IPS DF 6.9 (cell line): ENCODE measurements at places on chromosomes 3 and 15.

DNA sequence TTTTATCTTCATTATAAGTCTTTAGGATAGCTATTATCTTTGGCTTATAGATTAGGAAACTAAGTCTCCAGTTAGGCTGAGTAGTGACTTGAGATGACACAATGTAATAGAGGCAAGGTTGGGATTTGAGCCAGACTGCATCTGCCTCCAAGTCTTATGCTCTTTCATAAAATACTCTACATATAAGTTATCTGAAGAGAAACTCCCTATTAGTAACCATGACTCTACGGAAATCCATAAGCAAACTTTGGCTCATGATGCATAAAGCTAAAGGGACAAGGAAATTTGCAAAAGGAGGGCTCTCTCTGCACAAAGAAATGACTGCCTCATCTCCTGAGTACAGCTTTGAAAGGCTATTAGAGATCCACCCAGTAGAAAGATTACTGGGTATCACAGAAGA is 77.6 kb upstream of the FRMD4B start:
- DNase-seq: no peak

- no peak for DNase-seq
Measured at GRCh38 chr3:134608023-134608770, 42.6 kb downstream of the KY start.

- no peak for DNase-seq
Measured at GRCh38 chr3:100802126-100802525, 92.8 kb downstream of the TFG start.

DNA sequence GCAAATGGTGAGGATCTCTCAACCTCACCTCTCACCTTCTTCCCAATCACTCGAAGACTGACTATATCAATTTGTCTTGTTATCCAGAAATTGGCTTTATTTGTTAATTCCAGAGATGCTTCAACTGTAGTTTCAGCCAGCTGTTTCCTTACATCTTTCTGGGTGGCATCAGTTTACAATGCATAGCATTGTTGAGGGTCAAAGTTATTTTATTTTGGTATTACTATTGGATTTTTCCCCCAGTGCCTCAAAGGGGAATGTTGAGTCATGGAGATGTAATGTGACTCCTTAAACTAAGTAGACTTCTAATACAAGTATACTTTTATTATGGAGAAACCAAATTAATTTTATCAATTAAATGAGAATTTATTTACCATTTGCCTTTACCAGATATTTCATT is 351.6 kb downstream of the TIGIT start:
- DNase-seq: no peak

DNA sequence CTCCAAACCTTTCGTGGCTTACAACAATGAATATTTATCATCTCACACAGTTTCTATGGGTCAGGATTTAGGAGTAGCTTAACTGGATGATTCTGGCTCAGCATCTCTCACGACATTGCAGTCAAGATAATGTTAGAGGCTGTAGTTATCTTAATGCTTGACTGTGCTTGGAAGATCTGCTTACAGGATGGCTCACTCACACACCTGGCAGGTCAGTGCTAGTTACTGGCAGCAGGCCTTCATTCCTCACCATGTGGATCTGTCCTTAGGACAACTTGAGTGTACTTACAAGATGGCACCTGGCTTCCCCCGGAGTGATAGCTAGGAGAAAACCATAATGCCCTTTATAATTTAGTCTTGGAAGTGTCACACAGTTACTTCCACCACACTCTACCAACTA is 32.8 kb upstream of the OXTR start:
- DNase-seq: no peak

DNA sequence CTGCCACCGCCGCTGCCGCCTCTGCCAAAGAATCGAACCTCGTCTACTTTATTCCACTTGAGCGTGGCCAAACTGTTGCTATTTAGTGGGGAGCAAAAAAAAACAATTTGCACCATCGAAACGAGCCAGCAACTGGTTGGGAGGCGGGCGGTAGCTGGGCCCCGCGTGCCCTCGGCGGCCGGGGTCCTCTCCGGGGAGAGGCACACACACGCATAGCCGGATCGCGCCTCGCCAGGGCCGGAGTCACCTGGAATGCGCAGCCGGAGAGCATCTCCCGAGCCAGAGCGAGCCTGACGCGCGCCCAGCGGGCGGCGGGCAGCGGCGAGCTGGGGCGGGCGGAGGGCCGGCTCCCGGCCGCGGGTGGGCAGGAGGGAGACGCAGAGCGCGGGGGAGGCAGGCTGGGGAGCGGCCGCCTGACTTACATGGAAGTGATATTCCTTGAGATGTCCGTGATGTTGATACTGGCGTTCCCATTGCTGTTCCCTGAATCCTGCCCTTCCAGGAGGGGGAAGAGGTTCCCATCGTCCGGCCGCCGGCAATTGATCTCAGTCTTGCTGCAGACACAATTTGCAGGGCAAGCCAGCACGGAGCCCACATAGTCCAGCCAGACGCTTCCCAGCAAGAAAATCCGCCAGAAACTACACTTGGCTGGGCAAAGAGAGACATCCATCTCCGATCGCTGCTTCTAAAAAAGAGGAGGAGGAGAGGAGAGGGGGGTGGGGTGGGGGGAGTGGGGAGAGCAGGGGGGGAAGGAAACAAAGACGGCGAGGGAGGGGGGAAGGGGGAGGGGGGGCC is 858 bp downstream of the NTRK3 start:
- DNase-seq: no peak

- DNase-seq: no peak
Measured at GRCh38 chr3:122921791-122922651, 105.5 kb downstream of the SEMA5B start.

GRCh38 chr3:2244137-2244536 is 145.5 kb downstream of the CNTN4 start:
- DNase-seq: no peak

GRCh38 chr15:96728591-96728990 is 398.1 kb downstream of the NR2F2 start:
- no peak for DNase-seq

GRCh38 chr3:69330891-69331400 is 54.9 kb downstream of the FRMD4B start:
- DNase-seq: no peak

- DNase-seq: no peak
Measured at GRCh38 chr3:70400194-70400593, 87.8 kb upstream of the MDFIC2 start.

DNA sequence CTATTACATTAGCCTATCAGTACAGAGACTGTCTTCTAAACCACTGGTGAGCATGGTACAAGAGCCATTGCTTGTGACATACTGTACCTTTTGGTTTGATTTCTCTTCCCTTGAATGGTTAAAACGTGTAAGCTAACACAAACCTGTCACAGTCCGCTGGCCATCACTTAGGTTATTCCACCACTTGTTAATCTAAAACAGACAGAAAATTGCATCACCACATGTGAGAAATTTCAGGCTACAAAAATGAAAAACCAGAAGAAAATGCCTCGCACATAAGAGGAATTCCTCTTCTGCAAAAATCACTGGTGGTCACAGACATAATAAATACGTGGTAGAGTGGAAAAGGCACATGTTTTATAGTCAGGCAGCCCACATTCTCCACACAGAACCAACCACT is 22.1 kb downstream of the PARL start:
- DNase-seq: no peak

DNA sequence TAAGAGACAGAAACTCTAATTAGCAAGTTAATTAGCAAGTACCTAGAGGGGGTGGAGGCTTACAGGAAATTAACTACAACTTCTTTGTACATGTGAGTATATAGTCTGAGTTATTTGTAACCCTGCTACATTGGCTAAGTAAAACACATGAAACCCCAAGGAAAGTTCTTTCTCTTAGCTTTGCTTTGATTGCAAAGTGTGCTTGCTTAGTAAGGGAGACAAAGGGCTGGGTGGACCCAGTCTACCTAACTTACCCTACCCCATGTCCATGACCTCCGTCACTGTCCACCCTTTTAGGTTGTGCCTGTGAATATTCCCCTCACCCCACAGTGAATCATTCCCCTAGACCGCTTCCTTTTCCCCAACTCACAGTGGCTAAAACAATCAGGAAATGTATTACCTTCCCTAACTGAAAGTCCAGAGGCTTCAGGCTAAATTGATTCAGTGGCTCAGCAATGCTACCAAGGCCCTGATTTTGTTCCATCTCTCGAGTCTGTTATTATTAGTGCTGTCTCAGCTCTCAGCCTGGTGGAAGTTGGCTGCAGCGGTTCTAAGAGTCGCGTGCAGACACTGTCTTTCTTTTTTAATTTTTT is 31.1 kb upstream of the RYR3 start:
- DNase-seq: no peak

- DNase-seq: no peak
Measured at GRCh38 chr3:155231792-155232191, 61.7 kb downstream of the STRIT1 start.

- no peak for DNase-seq
Measured at GRCh38 chr3:140007911-140008869, 73.2 kb downstream of the CLSTN2 start.

- no peak for DNase-seq
Measured at GRCh38 chr3:66038384-66038725, 363 bp downstream of the MAGI1 start.

- DNase-seq: no peak
Measured at GRCh38 chr15:67066959-67067853, 1.8 kb downstream of the SMAD3 start.

DNA sequence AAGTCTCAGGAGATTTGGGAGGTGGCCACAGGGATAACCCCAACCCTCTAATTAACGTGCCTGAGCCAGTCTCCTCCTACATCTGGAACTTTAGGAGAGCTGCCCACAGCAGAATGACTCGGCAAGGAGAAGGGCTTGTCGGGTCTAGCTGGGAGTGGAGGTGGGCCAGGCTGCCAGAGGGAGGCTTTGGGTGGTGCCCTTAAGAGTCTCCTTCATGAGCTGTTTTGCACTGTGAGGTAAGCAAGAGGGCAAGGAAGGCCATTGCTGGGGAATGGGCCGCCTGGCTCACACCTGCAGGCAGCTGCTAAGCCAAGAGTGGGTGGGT is 3.6 kb upstream of the TNK2 start:
- no peak for DNase-seq

DNA sequence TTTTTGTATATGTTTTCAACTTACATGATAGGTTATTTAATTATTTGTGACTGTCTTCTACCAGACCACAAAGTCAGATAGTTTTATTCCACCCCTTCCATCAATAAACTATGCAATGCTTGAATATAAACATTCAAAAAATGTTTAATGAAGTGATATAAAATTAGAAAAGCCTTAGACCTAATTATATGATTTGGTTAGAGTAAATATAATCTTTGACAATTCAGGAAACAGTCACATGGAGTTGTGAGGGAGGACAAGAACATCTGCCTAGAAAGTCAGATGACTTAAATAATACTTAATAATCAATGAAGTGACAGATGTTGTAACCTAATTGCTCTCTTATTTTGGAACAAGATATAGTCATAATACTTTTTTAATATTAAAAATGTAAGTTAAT is 710.3 kb downstream of the ZBBX start:
- DNase-seq: no peak

GRCh38 chr3:114178770-114179368 is at the start of gene DRD3:
DRD3 (minus strand) TSS chr3:114179052; CDS start chr3:114171992, 7,060 bp downstream.
- no peak for DNase-seq

- no peak for DNase-seq
Measured at GRCh38 chr3:126339466-126339865, 17.7 kb downstream of the KLF15 start.

- no peak for DNase-seq
Measured at GRCh38 chr3:121796970-121797369, 37.9 kb downstream of the IQCB1 start.

- DNase-seq: no peak
Measured at GRCh38 chr15:67380921-67381320, 126.3 kb downstream of the IQCH start.

- DNase-seq: no peak
Measured at GRCh38 chr3:158918008-158918407, 116.2 kb downstream of the MFSD1 start.

DNA sequence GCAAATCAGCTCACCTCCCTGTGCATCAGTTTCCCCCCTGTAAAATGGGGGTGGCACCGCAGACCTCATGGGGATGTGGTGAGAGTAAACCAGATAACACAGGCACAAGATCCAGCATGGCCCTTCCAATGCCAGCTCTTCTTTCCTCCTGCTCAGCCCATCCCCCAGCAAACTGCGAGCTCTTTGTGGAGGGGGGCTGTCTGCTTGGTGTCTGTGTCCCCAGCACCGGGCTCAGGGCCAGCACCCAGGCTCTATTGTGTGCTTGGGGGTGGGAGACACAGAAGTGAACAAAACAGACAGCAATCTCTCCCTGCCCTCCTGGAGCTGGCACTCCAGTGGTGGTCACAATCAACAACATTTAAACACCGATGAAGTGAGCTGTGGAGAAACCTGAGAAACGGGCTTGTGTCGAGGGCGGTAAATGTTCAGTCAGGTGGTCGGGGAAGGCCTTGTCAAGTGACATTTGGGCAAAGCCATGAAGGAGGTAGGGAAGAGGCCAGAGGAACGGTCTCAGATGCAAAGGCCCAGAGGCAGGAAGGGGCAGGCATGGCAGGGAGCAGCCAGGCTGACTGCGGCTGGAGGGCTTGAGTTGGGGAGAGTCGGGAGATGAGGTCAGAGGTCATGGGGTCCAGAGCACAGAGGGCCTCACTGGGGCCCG is 28.4 kb downstream of the GRIP2 start:
- DNase-seq: no peak

DNA sequence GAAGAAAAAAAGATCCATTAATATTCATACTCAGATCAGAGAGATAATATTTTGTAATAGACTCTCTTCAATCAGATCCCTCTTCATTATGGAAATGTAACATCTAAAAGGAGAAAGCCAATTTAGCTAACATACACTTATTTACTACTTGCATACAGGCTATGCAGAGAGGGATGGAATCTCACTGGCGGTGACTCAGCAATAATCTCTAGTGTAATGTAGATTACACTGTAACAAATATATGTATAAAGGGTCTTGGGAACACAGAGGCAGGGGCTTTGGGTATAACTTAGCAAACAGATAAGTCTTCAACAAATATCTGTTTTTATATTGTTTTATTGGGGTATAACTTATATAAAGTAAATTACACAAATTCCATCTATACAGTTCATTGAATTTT is 69.6 kb downstream of the CGNL1 start:
- DNase-seq: no peak

- no peak for DNase-seq
Measured at GRCh38 chr15:97301166-97301565, 659.3 kb upstream of the ARRDC4 start.

DNA sequence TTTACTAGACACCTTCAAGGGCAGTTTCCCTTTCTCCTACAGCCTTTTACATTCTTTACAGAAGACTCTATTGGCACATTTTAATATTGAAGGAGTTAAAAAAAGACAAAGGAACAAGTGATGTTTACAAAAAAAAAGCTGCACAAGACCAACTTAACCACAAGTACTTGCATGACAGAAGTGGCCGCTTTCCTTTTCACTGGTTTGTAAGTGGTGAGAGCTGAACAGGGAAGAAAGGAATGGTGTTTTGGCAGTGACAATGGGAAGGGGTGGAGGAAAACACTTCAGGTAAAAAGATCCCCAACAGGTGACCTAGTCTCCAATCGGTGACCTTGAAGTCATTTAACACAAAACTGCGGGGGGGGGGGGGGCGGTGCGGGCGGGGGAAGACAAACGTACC is 1.1 kb downstream of the WDR72 start:
- no peak for DNase-seq

DNA sequence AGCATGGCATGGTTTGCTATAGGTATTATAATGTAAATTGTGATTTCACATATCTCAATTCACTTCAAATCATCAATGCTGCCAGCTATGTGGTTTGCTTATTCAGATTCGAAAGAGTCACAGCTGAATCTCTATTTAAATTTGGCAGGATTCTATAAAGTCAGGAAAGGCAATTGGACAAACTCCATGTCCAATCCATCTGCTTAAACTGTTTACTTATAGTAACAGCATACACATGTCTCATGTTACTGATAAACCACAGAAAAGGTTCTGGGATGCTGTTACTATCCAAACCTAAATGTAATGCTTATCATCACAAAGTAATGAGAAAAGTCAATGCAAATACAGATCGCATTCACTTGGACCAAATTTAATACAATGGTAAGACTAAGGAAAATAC is 229.7 kb downstream of the ISL2 start:
- DNase-seq: no peak
